ENCODE measurements at places on chromosomes 4 and X.

- DNase-seq: no peak
Measured at GRCh38 chr4:41528512-41529205, 9.3 kb upstream of the LIMCH1 start.

DNA sequence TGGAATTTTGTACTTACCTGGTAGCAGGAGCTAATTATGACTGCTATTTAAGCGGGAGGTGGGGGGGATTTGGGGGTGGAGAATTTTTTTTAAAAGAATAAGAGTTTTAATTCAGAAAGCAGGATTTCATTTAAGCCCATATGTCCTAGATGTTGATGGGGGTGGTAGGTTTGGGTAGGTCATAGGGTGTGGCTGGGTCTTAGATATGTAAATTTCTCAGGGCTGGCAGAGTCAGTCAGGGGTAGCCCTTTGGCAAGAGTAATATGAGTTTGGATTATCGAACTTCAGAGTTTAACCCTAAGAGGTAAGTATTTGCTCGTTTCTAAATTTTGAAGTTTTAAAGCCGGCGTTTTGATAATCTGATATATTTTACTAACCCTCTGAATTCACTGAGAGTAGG, 35.2 kb upstream of the COX18 start:
- no peak for DNase-seq

- DNase-seq: no peak
Measured at GRCh38 chr4:142091691-142092182, 455.4 kb downstream of the IL15 start.

DNA sequence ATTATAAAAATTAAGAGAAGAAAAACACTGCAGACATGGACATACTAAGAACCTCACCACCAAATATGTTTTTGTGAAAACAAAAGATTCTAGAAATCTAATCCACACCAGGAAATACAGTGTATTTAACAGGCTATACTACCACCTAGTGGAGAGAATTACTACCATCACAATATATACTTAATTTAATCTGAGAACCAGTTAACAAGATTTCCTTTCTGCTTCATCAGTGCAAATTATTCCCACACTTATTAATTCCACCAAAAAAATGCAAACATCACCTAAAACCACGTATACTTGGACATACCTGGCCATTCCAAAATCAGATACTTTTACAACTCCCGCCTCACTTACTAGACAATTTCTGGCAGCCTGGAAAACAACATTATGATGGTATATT, 7.0 kb upstream of the TXK start:
- DNase-seq: no peak

GRCh38 chrX:17038681-17039161, 92.3 kb downstream of the REPS2 start:
- no peak for DNase-seq

DNA sequence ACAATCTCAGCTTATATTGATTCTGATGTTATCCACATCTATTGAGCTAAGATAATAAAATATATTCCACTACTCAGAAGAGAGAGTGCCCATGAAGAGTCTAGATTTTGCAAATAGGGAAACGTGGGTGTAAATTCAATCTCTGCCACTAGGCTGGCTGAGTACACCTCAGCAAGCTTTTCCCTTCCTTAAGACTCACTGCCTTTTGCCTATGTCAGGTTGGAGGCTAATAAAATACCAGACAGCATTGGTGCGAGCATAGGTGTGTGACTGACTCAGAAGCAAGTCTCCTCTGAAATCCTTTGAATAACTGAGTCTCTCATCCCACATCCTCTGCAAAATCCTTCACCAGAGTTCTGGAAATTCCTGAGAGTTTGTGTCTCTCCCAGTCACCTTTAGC, 405.4 kb upstream of the CPEB2 start:
- no peak for DNase-seq

GRCh38 chrX:116272322-116272721, 101.8 kb downstream of the AGTR2 start:
- no peak for DNase-seq

DNA sequence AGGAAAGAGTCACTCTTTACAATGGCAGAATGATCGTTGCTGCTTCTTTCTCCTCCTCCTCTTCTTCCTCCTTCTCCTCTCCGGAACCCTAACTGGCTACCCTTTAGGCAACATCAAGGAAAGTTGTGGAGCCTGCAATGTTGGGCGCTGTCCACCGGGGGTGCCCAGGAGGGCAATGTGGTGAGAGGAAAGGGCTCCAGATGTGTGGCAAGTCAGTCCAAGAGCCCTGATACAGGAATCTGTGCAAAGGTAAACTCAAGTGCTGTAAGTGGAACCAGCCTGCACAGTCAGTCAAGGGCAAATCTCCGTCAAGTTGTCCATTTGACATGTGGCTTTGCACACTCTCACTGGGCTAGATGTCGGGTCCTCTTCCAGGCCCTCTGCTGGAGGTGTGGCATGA, 2.8 kb downstream of the RTL5 start:
- DNase-seq: no peak

DNA sequence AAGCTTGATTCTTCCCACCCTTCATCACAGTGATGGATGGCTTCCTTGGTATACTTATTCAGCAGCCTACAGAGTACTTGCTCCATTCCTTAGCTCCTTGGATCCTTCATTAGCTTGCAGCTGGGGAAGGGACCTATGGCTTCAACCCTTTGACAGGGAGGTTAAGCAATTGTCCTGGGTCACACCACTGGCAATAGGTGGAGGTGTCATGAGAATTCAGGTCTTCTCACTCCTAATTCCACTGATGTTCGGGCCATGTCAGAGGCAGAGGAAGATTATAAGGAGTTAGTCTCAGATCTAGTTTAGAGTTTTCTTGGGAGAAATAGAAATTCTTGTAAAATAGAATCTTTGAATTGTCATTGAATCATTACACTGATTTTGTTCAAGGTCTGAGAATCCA, 24.5 kb downstream of the EREG start:
- DNase-seq: no peak

DNA sequence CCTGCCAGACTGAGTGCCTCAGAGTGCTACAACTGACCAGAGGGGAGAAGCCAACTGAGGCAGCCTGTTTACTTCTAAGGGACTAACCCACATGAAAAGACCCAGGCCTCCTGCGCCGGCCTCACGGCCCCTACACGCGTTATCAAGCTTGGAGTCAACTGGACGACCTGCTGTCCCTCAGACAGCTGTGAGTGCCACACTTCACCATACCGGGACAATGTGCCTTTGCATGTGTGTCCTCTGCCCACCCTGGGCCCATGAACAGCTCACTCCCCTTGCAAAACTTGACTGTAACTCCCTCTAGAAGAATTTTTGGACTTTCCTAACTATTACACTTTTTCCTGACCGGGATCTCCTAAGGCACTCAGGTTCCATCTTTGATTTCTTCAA, 1.8 kb downstream of the NOP14 start:
- DNase-seq: no peak

DNA sequence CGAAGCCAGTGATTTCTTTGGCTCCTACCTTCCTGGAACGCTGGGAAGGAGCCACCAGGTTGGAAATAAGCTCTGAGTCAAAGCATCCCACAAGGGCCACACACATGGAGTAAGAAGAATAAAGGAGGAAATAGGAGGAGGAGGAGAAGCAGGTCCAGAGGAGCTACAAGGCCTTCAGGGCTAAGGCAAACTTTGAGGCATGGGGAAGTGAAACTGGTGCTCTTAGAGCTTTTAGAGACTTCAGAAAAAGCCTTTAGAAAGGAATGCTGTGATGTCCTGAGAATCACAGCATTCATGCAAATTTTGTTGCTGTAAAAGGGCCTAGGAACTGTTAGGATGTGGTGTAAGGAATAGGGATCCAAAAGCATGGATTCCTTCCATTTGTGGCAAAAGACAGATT, 135.9 kb upstream of the ARHGEF9 start:
- DNase-seq: no peak

DNA sequence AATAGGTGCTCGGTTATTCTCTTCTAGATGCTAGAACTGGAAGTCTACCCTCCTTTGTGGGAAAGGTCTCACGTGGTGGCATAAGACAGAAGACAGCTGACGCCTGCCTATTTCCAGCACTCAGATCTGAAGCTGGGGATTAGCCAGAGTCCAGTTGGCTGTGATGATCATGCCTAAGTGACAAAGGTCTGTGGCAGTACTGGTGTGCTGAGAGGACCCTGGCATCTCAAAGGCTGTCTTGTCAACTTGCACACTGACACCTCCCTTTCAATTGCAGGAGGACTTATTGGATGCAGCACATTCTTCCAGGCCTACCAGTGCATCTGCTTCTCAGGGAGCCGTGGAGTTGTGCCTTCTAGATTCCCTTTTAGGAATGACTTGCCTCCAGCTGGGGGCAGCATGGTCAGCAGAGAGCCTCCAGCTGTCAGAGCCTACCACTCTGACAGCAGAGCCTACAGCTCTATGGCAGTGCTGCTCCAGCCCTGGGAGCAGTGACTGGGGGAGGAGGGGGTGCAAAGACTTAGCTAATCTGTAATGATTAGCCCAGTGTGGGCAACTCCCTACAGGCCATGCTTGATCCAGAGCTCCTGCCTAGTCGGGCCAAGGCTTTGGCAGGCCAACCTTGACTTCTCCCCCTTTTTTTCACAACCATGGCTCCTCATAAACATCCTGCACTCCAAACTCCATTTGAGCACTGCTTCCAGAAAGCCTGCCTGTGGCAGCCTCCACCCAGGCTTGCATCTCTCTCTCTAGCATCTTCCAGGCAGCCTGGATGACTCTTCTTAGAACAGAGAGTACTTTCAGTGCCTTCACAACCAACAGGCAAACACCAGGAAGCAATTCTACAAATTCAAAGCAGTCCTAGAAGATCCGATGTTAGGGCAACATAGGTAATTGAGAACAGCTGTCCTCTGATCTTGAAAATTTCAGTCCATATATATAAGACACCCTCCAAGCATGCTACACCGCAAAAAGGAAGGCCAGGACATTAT, 13.8 kb upstream of the FGFBP2 start:
- no peak for DNase-seq

GRCh38 chr4:8856835-8857621, 14.6 kb downstream of the HMX1 start:
- DNase-seq: no peak

- no peak for DNase-seq
Measured at GRCh38 chr4:164412246-164412645, 341.7 kb upstream of the SMIM31 start.

DNA sequence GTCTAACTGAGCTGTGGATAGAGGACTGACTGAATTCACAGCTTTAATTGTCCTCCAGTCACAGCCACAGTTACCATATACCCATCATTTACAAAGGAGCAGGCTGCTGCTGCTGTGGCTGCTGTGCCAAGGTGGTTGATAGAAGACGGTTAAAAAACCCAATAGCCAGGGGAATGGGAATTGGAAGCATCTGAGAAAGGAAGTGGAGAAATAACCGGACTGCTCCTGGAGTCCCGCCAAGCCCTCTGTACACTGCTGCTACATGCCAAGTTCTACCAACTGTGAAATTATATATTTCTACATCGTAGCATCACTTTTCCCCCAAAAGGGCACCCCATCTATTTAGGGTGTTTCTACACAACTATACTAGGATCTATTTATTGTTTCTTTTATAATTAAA, 279.7 kb upstream of the ARX start:
- no peak for DNase-seq

DNA sequence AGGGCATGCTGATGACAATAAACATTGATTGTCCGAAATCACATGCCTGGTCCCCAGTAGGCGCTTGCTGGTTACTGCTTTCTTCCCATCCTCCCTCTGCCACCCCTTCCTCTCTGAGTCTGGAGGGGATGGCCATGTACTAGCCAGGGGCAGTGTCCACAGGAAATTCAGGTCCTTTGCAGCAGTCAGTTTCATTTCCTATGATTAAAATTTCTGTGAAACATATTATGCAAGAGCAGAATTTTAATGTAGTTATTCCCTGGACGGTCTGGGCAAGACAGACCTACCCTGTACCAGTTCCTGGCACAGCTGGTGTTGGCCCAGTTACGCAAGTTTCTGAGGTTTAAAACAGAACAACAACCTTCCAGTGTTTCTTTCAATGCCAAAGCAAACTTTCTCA, 28.2 kb upstream of the TLR2 start:
- no peak for DNase-seq

GRCh38 chr4:155403886-155404285, 27.1 kb upstream of the MAP9 start:
- no peak for DNase-seq

DNA sequence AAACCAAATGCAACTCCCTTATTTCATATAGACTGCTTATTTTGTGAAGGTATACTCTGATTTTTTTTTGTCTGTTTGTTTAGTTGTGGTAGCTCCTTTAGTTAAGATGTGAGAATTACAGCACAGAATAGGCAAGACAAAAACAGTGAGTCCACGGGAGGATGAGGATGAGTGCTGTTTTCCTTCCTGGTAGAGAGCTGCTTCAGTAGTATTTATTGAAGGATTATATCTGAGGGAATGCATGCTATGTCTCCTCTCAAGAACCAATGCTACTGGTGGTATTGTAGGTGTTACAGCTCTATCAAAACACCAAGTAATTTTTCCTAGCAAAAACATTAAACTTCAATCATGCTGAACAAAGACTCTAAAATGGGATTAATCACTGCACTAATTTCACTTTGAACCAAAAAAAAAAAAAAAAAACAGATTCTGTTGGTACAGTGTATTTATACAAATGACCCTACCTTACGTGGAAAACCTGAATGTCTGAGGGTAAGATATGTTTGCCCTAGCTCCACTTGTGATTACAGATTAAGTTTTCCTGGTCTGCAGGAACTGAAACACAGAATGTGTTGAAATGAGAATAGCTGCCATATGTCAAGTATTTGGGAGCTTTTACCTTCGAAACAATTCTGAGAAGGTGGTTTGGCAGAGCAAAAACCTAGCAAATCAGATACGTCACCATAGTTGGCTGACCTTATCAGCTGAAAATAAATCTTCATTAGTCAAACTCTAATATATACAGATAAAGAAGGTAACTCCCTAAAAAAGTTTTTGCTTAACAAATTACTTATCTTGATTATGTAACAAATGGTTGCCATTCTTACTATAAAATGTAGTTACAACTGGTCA, 40.3 kb downstream of the PPP3CA start:
- no peak for DNase-seq

DNA sequence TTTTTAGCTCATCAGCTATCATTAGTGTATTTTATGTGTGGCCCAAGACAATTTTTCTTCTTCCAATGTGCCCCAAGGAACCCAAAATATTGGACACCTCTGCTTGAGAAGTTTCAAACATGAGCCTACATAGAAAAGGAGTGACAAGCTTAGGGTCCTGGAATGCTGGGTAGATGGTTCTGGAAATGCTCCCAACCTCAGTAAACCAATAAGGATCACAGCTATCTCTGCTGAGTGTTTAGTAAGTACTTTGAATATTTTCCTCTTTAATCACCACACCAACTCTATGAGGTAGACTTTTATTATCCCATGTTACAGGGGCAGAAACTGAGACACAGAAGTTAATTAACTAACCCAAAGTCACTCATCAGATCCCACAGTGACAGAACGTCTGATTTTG, 164.9 kb upstream of the KLF3 start:
- no peak for DNase-seq

GRCh38 chr4:130249002-130249401, 1153.0 kb downstream of the C4orf33 start:
- DNase-seq: no peak

GRCh38 chr4:110510955-110511544, 35.1 kb downstream of the ENPEP start:
- no peak for DNase-seq

- DNase-seq: no peak
Measured at GRCh38 chr4:34676400-34676799, 1567.9 kb downstream of the ARAP2 start.
